ENCODE measurements at places on chromosomes 6 and 20. TPM values are rescaled to one million over a fixed set of nuclear protein-coding genes. Genes with fewer than 3 reads are reported as not detected.

Gene HLA-DQA1
- total RNA-seq, result 0.86 TPM

GRCh38 chr6:33243476-33243875 lies 28.2 kb downstream of the VPS52 start:
- no peak for DNase-seq

GRCh38 chr6:747921-748320 lies 55.0 kb upstream of the EXOC2 start:
- DNase-seq, result no peak

GRCh38 chr6:14711056-14711703 lies 534.7 kb upstream of the JARID2 start:
- no peak for DNase-seq

GRCh38 chr6:47809873-47810272 lies 28.0 kb downstream of the OPN5 start:
- DNase-seq, result no peak

Gene SCUBE3
- total RNA-seq, result 0.05 TPM

- DNase-seq, result no peak
Observed at GRCh38 chr6:126937426-126937825, 181.0 kb upstream of the RSPO3 start.

Gene HDGFL1
- total RNA-seq, result not detected

DNA sequence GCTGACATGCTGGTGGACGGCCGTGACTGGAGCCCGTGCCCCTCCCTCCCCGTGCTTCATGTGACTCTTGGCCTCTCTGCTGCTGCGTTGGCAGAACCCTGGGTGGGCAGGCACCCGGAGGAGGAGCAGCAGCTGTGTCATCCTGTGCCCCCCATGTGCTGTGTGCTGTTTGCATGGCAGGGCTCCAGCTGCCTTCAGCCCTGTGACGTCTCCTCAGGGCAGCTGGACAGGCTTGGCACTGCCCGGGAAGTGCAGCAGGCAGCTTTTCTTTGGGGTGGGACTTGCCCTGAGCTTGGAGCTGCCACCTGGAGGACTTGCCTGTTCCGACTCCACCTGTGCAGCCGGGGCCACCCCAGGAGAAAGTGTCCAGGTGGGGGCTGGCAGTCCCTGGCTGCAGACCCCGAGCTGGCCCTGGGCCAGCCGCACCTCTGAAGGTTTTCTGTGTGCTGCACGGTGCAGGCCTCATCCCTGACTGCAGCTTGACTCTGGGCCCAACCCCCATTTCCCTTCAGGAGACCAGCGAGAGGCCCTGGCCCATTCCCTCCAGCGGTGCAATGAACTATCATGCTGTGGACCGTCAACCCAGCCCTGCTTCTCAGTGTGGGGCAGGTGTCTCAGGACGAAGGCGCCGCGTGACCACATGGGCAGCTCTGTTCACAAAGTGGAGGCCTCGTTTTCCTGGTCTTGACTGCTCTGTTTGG lies 8.1 kb downstream of the NPBWR2 start:
- DNase-seq, result no peak

Gene SIRPA
- total RNA-seq, result 15.3 TPM

DNA sequence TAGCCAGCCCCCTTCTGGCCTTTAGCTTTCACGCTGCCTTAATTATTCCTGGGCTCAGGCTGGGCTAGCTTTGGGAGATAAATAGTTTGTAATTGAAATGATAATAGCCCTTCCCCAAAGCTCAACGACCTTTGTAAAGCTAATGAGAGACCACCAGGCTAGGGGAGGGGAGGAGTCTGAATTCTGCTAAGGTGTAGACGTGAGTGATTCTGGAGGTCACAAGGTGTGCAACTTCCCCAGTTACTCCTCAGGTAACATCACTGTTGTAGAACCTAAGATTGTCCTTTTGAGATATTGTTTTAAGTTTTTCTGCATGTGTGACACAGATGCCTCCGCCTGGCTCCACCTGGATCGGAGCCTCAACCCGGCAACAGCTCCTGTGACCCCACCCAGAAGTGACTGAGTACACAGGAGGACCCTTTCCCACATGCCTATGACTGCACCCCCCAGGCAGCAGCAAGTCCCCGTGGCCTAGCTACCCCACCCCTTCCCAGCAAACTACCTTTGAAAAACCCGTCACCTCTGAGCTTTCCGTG lies 5.8 kb upstream of the GPR31 start:
- DNase-seq, result no peak

- no peak for DNase-seq
Observed at GRCh38 chr20:40265825-40266533, 423.1 kb downstream of the MAFB start.

GRCh38 chr20:50169329-50169823 lies 15.9 kb upstream of the PEDS1 start:
- no peak for DNase-seq

- no peak for DNase-seq
Observed at GRCh38 chr20:11981366-11981947, 63.8 kb downstream of the BTBD3 start.

- DNase-seq, result no peak
Observed at GRCh38 chr6:18536591-18537055, 149.5 kb downstream of the RNF144B start.

Gene MYLK2
- 0.34 TPM for total RNA-seq

DNA sequence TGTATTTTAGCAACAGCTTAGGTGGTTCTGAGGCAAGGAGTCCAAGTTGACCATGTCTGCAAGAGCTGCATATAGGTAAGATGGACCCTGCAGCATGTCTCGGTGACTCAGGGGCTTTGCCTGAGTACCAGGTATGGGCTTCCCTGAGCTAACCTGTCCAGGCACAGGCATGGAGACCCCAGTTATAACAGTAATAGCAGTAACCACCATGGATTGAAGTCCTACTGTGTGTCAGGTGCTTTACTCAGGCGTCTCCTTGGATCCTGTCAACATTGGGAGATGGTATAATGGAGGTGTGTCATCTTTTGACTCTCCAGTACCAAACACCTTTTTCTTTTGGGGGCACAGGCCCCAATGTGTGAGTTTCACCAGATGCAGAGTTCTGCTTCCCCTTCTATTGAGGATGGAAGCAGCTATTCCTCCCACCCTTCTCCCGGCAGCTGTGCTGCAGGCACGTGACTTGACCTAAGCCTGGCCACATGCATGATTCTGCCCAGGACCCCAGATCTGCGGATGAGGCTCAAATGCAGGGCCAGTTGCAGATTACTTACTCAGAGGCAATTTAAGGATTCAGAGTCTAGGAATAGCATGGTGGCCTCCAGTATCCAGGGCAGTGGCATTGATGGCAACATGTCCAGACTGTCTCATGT lies 13.8 kb downstream of the TREM1 start:
- DNase-seq, result no peak

DNA sequence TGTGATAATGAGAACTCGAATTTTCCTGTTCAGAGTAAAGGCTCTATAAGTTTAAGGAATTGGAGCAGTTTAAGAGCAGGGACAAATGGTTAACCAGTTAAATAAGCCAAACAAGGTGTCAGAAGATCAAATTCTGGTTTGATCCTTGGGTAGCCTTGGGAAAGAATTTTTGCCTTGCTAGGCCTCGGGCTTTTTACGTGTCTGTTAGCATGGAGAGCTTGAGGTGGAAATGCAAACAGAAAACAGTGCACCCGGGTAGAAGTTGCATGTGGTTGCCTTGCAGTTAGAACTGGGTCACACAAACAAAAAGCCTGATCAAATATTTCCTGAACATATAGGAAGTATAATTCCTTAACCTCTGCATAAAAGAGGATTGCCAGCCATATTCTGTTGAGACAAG lies 58.3 kb downstream of the RIN2 start:
- no peak for DNase-seq

DNA sequence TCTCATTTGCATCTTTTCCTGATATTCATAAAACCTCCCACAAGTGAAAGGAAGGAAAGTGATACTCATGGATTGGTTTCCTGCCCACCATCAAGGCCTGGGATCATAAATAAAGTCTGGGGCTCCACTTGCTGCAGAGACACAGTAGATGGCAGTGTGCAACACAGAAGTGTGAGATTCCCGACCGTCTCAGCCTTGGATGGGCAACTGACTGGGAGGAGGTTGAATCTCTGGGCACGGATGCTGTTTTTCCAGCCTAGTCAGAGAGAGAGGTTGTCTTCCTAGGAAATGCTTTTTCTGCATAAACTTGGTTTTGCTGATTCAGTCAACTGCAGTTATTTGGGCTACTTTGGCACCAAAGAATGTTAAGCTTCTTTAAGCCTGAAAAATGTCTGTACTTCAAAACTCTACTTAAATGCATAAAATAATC lies 9.9 kb upstream of the RFPL4B start:
- peak; percentile 43 for DNase-seq

Gene GJA10
- total RNA-seq, result not detected

- no peak for DNase-seq
Observed at GRCh38 chr6:132236744-132237143, 164.5 kb downstream of the MOXD1 start.

Gene RIPOR3
- 0.22 TPM for total RNA-seq

Gene ADNP
- total RNA-seq, result 85.9 TPM

GRCh38 chr6:105862936-105863607 lies 223.1 kb upstream of the PRDM1 start:
- no peak for DNase-seq

Gene MYMX
- total RNA-seq, result not detected
